Stimulated activated CD8-positive, alpha-beta memory T cell treated with anti-CD3 and anti-CD28 coated beads, Interleukin-7, amount 100 ng/mL, for 48 hours (primary cell): ENCODE measurements at places on chromosomes 5 and 9.

- DNase-seq: no peak
These were observed 12.1 kb upstream of the PCDHB1 start for GRCh38 chr5:141039061-141039460.

DNA sequence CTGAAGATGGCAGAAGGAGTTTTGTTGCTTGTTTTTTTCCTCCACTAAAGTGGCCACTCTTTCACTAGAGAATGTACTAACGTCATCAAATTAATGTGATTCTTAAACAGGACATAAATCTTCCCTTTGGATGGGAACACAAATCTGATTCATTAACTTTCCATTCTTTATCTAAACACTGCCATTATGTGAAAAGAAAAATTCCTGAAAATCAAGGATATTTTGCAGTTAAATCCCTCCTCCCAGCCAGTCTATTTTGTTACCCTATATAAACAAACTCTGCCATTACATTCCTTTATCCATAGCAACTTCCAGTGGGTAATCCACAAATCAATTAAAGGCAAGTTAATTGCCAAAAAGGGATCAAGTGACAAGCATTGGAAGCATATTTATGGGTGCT, 546.5 kb downstream of the PDE4D start:
- no peak for DNase-seq

DNA sequence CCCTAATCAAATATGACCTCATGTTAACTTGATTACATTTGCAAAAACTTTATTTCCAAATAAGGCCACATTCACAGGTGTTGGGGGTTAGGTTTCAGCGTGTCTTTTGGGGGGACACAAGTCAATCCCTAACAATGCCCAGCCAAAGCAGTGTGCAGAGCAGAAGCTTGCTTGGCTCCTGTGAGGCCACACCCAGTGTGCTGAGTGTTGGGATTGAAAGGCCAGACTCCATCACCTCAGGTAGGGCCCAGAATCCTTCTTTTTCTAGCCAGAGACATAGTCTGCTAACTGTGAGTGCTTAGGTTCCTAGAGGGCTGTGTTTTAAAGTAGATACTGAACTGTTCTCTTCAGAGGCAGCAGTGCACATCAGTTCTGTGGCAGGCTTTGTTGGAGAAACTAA, 27.9 kb downstream of the KDM4C start:
- no peak for DNase-seq

DNA sequence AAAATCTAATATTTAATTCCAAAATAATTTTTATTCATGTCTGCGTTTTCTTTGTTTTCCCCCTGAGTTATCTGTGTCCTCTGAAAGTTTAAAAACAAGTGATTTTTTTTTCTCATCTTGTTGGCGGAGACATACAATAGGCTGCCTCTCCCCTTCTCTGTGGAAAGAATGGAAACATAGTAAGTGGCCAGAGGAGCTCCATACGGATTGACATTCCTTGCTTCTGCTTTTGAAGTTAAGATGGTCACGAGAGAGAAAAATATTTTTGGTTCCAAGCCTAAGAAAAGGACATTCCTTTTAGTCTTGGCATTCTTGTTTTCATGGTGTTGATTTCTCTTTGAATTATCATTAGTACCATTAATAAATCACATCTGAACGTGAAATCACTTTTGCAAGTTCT, 28.3 kb downstream of the ZNF462 start:
- no peak for DNase-seq

DNA sequence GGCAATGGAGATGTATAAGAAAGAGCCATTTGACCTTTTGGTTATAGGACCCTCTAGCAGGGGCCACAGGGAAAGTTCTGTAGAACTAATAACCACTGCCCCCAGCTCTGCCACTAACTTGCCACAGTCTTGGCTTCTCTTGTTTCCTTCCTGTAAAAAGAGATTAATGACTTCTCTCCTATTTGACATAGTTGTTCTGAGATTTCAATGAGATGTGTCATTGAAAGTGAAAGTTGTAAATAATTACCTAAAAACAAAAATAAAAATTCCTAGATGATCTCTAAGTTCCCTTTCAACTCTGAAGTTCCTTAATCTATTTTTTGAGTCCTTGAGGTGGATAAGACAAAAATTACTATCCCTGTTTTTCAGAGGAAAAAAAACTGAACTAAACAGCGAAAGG, 1.4 kb upstream of the KIF12 start:
- no peak for DNase-seq

DNA sequence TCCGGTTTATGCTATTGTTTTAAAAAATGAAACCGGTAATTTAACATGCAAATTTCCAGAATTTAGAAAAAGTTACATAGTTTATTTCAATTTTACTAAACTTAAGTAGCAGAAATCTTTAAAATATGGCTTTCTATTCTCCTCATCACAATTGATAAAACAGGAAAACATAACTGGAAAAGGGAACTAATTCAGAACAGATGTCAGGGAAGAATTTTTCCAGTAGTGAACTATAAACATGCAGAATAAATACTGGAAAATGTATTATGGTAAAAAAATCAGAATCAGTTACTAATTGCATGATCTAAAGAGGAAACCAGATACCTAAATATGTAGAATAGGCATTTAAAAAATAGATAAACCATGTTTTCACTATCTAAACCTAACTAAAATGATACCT, 7.3 kb upstream of the NR4A3 start:
- no peak for DNase-seq

DNA sequence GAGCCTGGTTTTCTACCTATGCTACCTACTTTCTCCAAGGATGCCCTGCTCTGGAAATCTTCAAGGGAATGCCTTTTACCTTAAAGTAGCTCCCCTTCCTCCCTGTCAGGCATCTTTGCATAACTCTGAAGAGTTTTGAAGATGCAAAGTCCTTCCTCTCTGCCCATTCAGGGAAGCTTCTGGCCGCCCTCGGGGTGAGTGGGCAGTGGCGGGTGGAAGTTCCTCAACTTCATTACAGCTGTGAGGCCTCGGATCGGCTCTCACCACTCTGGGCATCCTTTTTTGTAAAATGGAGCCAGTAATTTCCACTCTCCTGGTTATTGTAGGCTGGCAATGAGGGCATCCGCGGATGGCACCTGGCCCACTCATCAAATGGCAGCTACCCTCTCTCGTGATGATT, 31.7 kb upstream of the STXBP1 start:
- no peak for DNase-seq

DNA sequence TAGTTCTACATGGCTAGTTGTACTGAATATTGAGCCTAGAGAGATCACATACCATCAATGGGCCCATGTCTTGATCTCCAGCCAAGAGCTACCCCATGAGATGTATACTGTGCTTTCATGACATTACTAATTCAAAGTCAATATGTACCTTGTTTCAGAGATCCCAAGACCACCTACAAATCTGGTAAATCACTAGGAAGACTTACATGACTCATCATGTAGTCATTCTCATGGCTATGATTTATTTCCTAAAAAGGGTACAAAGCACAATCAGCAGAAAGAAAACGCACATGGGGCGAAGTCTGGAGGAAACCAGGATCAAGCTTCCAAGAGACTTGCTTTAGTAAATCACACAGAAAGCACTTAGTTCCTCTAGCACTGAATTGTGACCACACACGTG, 103.0 kb downstream of the PCSK5 start:
- no peak for DNase-seq

DNA sequence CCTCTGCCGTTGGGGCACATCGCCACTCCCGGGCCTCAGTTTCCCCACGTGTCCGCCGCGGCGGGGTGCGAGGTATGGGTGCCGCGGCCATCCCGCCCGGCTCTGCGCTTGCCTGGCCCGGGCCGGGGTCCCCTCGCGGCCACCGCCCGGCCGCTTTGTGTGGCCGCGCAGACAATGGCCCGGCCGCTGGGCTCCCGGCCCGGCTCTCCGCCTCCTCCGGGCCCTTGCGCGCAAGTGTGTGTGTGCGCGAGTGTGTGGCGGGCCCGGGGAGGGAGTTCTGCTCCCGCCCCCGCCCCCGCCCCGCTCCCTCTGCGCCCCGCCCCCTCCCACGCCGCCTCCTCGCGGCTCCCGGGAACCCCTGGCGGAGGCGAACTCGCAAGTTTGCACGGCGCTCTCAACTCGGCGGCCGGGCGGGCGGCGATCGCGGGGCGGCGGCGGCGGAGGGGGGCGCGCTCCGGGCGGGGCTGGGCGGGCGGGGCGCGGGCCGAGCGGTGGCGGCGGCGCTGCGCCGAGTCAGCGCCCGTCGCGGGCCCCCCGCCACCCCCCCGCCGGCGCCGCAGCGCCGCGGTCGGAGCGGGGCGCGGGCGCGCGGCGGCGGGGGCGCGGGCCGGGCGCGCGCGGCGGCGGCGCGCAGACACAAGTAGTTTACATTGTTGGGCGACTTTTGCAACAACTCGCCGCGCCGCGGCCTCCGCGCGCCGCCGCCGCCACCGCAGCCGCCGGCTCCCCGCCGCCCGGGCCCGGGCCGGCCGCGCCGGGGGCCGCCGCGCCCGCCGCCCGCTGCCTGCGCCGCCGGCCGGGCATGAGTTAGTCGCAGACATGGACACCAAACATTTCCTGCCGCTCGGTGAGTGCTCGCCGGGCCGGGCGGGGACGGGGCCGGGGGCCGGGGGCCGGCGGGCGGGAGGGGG, at the start of gene RXRA:
Gene RXRA (plus strand): TSS at position 643 of the 911 bp plus-strand sequence. CDS start 177 bp downstream, at position 820.
- no peak for DNase-seq

- no peak for DNase-seq
These were observed 54.2 kb upstream of the DPYSL3 start for GRCh38 chr5:147564124-147564486.

DNA sequence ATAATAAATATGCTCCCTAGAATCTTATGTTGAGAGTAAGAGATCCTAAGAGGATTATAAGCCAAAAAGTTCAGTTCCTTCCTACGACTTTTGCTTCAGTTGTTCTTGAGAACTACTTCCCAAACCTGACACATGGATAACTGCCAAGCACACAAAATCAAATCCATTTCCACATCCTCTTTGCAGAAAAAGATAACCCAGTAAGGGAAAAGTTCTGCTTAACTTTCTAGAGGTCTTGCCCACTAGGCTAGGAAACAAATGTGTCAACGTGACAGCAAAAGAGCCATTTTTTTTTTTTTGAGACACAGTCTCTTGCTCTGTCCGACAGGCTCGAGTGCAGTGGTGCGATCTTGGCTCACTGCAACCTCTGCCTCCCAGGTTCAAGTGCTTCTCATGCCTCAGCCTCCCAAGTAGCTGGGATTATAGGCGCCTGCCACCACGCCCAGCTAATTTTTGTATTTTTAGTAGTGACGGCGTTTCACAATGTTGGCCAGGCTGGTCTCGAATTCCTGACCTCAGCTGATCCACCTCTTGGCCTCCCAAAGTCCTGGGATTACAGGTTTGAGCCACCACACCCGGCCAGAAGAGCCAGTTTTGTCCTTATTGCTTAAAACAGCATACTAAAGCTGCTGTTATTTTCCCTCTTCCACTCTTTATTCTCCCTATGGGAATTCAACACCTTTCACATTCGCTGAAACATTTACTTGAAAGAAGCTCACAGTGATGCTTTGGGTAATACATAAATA, 24.2 kb downstream of the CSNK1A1 start:
- no peak for DNase-seq

DNA sequence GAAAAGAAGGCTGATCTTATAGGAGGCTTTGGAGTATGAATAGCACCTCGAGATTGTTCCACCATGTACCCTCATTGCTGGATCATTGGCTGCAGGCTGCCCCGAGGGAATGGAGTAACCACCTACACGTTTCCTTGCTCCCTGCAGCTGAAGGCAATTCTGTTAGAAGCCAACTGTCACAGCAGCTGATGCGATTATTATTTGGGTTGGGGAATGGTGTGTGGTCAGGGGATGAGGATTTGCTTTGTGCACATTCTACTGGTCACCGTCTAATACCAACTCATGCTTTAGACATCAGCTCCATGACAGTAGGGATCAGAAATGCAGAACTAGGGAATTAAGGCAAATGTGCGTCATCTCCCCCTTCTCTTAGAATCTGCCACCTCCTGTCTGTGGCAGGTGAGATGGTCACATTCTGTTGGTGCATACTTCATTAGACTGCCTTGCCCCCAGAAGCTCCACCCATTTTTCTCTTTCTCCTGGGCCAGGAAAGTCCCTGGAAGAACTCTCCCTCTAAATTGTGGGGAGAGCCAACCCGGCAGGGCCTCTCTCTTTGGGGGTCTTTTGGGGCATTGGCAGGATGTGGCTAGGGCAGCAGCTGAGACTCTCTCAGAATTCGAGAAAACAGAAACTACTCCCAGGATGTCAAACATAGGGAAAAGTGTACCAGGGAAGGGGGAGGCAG, 32.8 kb downstream of the NEUROG1 start:
- no peak for DNase-seq

DNA sequence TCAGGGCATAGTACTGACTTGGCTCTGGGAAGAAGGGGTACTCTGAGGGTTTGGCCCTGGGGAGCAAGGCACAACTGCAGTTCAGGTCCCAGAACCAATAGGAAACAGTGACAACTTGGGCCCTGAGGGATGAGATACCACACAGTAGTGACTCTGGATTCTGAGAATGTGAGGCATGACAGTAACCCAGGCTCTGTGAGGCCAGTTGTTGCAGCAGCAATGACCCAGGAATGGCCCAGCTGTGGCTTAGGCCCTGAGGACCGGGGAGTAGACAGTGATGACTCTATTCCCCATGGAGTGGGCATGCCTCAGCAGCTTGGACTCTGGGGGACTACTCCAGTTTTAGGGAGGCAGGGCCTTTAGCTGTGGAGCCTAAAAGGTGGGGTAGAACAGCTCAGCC, 21.5 kb upstream of the NFIL3 start:
- no peak for DNase-seq

- DNase-seq: no peak
These were observed 1090.4 kb downstream of the PTPRD start for GRCh38 chr9:9522406-9522805.

DNA sequence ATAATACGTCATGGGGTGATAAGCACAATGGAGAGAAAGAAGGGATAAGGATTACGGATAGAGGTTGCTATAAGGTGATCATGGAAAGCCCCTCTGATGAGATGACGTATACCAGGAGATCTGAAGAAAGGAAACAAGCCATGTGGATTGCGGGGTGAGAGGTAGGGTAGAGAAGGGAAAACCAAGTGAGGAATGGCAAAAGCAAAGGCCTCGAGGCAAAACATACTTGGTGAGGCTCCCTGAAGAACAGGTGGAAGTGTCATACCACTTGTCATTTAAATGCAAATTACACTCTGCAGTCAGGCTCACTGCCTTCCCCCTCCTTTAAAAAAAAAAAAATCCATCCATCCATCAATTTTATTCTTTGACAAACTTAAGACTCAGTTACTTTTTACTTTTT, 420.8 kb downstream of the RAB3C start:
- DNase-seq: no peak
